ENCODE measurements at places on chromosomes 13 and 19. TPM values are rescaled to one million over a fixed set of nuclear protein-coding genes. Genes with fewer than 3 reads are reported as not detected.

APC2 gene
- 0.14 TPM for total RNA-seq

PGPEP1 gene
- 45.5 TPM for total RNA-seq

SLC17A7 gene
- not detected for total RNA-seq

RXFP2 gene
- total RNA-seq: 0.14 TPM

NUDT15 gene
- total RNA-seq: 7.2 TPM

CD22 gene
- total RNA-seq: not detected

POLD1 gene
- total RNA-seq: 51.7 TPM

LILRB3 gene
- total RNA-seq: not detected

Measured in placental pericyte (primary cell).